Amniotic epithelial cell (primary cell): ENCODE measurements at places on chromosomes 4 and X.

- DNase-seq: no peak
Measured at GRCh38 chr4:152843481-152844090, 63.8 kb downstream of the ARFIP1 start.

GRCh38 chr4:37666625-37667071 lies 19.5 kb downstream of the RELL1 start:
- DNase-seq: peak; percentile 94

DNA sequence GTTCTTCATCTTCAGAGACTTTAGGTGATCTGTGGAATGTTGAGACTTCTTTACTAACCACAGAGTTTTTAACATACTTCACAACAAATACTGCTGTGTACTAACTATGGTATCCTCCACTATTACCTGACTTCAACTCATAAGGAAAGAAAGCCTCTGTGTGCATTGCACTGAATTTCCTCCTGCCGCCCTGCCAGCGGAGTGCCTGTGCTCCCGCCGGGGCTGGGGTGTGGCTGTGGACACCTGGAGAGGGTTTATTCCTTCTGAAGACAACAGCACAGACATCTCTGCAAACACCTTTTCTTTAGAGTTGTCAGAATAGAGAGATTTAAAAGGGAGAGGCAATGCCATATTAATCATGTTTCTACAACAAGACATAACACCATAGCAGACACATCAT lies 63.3 kb downstream of the FAT1 start:
- no peak for DNase-seq

- DNase-seq: no peak
Measured at GRCh38 chrX:137194164-137194563, 160.4 kb upstream of the GPR101 start.

DNA sequence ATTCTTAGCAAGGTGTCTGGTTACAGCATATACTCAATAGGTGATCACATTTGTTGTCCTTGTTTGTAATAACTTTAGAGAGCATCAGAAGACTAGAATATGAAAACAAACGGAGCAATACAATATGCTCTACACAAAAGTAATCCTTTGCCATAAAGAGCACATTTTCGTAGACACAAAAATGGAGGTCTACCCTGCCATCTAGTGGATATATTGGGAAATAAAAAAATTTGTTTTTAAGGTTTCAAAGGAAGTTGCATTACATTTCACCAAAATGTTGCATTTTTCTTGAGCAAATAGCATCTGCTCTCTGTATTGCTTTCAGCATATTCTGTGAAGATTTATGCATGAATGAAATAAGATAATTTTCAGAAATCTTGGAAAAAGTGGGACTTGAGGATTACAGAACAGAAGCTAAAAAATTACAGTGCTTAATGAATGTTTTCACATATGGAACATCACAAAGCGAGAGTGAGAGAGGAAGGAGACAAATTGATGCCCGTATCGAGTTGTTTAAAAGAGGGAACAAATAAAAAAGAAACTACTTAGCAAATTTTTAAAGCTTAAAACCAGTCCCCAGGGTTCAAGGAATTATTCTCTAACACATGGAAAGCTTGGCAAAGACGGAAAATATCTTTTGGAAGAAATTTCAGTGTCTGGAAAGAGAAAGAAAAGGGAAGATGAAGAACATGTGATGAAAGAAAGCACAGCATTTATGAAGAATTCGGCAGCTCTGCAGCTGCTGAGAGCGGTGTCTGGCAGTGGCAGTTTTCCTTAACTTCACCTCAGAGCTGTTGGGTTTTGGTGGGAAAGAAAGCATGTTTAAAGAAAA lies 390.1 kb downstream of the ANKRD50 start:
- DNase-seq: peak; percentile 61

GRCh38 chr4:141786946-141787345 lies 150.6 kb downstream of the IL15 start:
- DNase-seq: peak; percentile 8

- DNase-seq: peak; percentile 64
Measured at GRCh38 chrX:147875866-147876596, 35.7 kb upstream of the FMR1 start.
